Uterine smooth muscle cell (primary cell): ENCODE measurements at places on chromosomes 16 and 17. TPM values are rescaled to one million over a fixed set of nuclear protein-coding genes. Genes with fewer than 3 reads are reported as not detected.

The DPEP2 gene
- not detected in 2 replicates for total RNA-seq

The CES1 gene
- 0.22 and 1.00 TPM in 2 replicates for total RNA-seq

The PDE6G gene
- total RNA-seq = 0.25 TPM in 1 of 2 replicates, not detected in the other

The CSH1 gene
- total RNA-seq = not detected in 2 replicates

The PLXDC1 gene
- total RNA-seq = 0.11 TPM in 1 of 2 replicates, not detected in the other

The CA4 gene
- total RNA-seq = not detected in 2 replicates

The ABHD15 gene
- 10.2 TPM in 2 replicates for total RNA-seq
